ENCODE measurements at places on chromosomes 6 and 20.

DNA sequence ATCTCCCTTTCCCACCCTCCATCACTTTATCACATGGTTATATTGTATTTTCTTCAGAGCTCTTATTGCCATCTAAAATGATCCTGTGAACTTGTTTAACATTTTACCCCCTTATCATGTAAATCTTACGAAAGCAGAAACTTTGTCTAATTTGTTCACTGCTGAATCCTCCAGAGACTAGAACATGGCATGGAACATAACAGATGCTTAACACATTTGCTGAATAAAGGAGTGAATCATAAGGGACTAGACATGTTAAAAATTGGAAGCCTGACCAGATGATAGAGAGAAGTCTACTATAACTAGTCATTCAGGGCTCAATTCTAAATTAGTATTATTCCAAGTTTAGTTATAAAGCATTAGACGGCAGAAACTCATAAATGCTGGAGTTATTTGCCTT lies 73.3 kb downstream of the MAN1A1 start:
- ATAC-seq, result no peak

GRCh38 chr6:946546-946945 lies 253.6 kb upstream of the EXOC2 start:
- no peak for ATAC-seq

- no peak for ATAC-seq
Measured at GRCh38 chr6:20476501-20477043, 57.7 kb upstream of the CDKAL1 start.

DNA sequence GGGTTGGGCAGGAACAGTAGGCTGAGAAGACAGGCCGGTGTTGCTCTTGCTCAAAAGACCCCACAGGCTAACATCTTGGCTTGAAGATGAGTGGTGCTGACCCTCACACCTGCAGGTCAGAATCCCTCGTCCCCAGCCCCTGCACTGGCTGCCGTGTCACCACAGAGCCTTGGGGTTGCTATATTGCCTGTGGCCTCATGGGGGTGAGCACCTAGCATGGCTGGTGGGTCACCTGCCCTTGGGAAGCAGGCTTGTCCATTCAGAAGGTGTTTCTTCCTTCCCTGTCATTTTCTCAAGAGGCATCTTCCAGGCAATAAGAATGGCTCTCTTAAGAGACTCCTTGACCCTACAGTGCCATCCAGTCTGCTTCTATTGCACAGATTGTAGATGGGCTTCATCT lies 7.7 kb downstream of the SLC22A16 start:
- no peak for ATAC-seq

GRCh38 chr6:11922901-11923300 lies 89.2 kb upstream of the HIVEP1 start:
- no peak for ATAC-seq

DNA sequence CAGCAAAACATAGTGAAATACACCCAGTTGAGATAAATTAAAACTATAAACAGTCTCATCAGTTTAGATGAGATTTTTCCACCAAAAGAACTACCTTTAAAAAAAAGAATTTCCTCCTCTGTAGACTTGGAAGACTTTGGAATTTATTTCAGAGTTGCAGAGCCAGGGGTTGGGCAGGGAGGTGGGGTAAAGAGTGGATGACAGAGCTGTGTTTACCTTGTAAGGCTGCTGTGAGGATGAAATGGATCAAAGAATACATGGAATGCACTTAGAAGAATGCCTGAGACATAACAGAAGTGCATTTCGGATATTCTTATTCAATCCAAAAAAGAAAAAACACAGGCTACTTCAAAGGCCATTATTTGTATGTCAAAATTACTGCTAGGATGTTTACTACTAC lies 6.4 kb upstream of the LY86 start:
- ATAC-seq, result no peak

DNA sequence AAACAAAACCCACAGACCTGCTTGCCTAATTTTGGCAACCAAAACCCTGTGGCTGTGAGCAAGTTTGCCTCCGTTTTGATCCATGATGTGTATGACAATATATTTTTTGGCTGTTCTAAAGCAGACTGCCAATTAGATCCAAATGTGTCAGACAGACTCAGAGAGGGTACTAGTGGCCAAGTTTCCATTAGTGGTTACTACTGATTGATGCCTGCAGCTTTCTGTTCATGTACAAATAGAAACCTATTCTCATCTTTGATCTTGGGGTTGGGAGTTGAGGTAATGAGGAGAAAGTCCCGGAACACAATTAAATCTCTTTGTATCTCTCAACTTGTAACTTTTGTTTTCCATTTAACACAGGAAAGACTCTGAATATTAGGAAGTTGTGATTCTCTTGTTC lies 100.9 kb downstream of the RNF144B start:
- no peak for ATAC-seq

GRCh38 chr6:33683576-33684427 lies 27.7 kb downstream of the UQCC2 start:
- ATAC-seq, result peak; percentile 9

- no peak for ATAC-seq
Measured at GRCh38 chr20:52411611-52412010, 220.0 kb upstream of the ZFP64 start.

- no peak for ATAC-seq
Measured at GRCh38 chr20:23451956-23452487, 654 bp downstream of the CST11 start.

- ATAC-seq, result no peak
Measured at GRCh38 chr6:20574355-20574754, 40.1 kb downstream of the CDKAL1 start.

DNA sequence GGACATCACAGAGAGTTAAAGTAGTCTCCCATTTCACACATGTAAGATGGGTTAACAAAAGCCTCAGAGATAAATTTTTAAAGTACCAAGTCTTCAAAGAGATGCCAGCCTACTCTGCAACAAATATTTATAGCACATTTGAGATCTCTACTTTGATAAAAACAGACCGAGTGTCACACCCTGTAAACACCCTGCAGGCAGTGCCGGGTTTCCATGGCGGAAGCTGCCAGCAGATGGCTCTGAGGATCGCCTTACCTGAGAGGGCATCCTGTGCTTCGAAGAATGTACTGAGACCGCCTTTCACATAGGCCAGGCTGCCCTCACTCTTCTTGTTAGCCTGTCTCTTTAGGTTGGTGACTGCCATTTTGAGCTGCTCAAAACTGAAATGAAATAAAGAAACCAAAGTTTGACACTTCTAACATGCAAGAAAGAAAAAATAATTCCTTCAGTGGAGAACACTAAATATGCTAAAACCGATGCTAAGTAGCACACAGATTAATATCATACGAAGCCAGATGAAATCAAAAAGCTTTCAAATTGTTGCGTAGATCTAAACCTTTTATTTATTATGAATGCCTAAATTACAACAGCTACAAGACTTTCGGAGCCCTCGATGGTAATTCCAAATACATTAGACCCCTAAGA lies 39.3 kb downstream of the HUS1B start:
- ATAC-seq, result peak; percentile 41

GRCh38 chr6:20705741-20706140 lies 171.5 kb downstream of the CDKAL1 start:
- peak; percentile 22 for ATAC-seq

GRCh38 chr6:68635412-68635705 lies 277 bp downstream of the ADGRB3 start:
- ATAC-seq, result no peak

DNA sequence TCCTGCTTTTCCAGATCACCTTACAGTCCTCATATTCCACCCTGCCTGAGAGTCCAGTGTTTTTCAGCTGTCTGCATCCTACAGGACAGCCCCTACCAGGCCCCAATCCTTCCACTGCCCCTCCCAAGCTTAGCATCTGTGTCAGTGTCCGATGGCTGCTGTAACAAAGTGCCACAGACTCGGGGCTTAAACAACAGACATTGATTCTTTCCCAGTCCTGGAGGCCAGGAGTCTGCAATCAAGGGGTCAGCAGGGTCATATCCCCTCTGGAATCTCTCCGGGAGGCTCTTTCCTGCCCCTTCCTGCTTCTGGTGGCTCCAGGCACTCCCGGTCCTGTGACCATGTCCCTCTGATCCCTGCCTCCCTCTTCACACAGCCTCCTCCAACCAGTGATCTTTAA lies 396.6 kb upstream of the MAP3K7 start:
- no peak for ATAC-seq

DNA sequence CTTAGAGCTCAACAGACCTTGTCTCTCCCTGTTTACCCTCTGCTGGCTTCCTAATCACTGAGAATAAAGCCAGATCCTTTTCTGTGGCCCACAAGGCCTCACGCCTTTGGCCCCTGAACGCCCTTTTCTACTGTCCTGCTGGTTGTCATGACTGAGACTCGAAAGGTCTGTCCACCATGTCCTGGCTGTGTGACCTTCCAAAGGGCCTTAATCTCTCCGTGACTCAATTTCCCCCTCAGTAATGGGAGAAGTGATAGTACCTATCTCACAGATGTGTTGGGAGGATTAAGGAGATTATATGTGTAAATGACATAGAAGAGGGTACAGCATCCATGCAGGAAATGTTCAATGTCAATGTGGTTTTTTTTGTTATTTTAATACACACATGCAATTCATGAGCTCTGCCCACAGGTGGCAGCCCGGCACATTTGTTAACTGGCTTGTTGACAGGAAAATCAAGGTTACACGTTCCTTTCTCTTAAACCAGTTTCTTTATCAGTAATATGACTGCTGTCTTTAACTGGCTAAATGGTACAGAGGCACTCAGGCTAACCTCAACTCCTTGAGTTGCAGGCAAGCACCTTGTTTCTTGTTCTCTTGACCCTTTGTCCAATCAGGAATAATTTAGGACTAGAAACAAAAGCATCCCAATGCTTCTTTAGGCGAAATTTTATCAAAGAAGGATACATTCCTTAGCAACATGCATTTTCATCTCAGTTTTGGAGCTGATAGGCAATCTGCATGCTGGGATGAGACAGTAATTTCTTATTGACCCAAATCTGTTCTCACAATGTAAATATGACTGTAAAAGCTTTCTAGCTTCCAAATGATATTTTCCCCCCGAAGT lies 16.6 kb downstream of the SLC22A1 start:
- peak; percentile 28 for ATAC-seq

DNA sequence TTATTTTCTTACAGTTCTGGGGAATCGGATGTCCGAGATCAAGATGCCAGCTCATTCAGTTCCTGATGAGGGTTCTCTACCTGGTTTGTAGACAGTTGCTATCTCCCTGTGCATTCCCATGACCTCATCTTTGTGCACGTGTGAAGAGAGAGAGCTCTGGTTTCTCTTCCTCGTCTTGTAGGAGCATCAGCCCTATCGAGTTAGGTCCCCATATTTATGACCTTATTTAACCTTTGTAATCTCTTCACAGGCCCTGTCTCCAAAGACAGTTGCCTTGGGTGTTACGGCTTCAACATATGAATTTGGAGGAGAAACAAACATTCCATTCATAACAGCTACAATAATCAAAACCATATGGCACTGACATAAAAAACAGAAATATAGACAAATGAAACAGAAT lies 455.3 kb downstream of the HACE1 start:
- ATAC-seq, result no peak
